ENCODE measurements at places on chromosomes 4 and X.

DNA sequence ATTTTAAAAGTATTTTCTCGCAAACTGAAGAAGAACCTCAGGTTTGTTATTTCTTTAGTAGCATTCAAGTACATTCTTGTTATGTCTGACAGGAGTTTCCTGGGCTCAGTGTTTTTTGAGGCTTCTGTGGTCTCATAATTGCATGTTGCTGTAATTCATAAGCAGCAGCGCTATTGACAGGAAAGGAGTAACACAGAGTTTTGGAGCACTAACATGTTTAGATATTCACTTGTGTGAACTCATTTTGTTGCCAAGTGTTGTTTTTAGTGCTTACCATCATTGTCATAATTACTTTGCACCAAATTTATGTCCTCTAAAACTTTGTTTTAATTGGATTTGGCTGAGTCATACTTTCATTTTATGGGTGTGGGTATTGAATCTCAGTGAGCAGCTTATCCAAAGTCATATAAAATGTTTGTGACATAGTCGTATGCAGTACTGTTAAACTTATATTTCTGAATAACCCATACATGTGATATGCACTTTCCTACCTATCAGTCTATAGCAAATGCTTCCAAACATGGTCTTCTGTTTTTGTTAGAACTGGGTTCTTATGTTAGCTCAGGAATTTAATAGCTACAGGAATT lies 358.7 kb upstream of the CTSO start:
- no peak for DNase-seq

- no peak for DNase-seq
These were observed 71.5 kb upstream of the DDX60 start for GRCh38 chr4:168390041-168390440.

GRCh38 chr4:48854982-48855381 lies 24.1 kb downstream of the OCIAD1 start:
- no peak for DNase-seq

DNA sequence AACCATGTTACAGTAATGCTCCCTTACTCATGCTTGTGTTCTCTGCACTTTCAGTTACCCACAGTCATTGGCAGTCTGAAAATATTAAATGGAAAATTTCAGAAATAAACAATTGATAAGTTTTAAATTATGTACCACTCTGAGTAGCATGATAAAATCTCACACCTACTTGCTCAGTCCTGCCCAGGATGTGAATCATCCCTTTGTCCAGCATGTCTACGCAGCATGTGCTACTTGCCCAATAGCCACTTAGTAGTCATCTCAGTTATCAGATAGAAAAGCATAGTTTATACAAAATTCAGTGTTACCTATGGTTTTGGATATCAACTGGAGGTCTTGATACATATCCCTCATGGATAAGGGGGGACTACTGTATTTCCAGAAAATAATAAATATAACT lies 577.1 kb downstream of the GALNTL6 start:
- no peak for DNase-seq

DNA sequence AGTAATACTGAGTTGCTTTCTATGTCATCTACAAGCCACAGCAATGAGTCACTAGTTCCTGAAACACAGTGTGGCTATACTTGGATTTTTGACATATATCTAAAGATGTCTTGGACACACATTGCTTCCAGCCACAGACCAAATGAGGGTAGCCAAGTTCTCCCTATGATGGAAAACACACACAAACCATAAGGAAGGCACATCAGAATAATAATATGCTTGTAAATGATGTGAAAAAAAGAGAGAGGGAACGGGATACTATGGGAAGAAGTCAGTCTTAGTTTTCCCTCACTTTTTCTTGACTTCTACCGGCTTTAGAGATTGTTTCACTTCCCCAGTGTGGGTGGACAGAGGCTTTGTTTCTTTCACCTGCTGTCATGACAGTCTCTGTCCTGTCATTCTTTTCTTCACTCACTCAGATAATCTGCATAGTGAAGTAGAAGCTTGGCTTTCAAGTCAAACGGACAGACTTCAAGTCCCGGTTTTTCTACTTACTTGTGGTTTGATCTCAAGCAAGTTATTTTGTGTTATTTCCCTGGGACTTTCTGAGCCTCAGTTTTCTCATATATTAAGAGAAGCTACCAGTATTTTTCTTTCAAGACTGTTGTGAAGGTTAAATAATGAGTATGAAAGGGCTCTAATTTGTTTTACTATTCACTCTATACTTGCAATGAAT lies 34.7 kb downstream of the P2RY10 start:
- DNase-seq: no peak

DNA sequence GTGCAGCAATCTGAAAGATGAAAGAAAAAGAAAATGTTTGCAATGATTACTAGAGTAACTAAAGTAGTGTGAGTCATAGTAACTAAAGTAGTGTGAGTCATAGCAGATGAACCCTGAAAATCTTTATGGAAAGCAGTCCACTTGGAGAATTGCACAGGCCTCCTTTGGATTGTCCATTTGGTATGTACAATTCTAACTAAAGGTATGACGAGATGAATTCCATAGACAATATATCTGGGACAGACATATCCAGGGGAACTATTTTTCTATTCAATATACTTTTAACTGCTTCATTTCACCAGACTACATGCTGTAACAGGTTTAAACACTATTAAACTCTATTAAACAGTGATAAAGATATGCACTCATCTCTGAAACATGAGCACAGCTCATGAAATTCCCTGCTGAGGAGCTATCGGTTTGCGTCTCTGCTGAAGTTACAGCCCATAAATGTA lies 798.7 kb downstream of the PCDH7 start:
- no peak for DNase-seq

DNA sequence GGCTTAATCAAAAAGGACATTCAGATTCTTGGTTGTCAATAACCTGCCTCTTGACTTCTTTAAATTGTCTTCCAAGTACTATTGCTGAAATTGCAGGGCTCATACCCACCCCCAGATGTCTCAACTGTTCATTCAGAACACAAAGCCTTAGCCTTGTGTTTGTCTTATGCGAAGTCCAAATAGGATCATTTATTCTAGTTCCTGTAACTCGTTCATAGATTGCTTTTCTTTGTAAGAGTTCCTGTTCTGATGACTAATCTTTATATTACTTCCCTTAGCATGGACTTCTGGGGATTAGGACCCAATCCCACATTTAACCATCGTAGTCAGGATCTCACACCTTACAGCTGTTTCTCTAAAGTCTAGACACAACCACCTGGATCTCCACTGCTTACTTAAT lies 226.0 kb downstream of the VEGFC start:
- no peak for DNase-seq

GRCh38 chr4:74598611-74599325 lies 153.8 kb downstream of the AREG start:
- no peak for DNase-seq

- DNase-seq: no peak
These were observed 81.7 kb downstream of the CBR4 start for GRCh38 chr4:168928346-168928745.

DNA sequence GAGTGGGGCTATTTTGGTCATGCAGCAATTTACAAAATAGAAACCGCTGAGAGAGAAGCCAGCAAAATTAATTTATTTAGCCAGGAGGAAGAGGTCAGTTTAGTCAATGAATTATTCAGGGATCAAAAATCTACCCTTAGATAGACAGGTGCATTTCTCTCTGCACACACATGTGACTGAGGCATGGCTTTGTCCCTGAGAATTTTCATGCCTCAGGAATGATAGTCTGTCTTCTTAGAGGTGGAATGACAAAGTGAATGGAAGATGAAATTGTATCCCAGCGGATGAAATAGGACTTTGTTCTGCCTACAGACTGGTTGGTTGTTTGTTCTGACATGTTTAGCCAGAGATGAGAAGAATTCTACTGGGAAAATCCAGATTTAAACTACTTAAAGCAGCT lies 46.0 kb downstream of the ANKRD50 start:
- no peak for DNase-seq

GRCh38 chr4:137394018-137394417 lies 138.3 kb downstream of the PCDH18 start:
- no peak for DNase-seq

GRCh38 chr4:77432717-77433417 lies 172.8 kb upstream of the CXCL13 start:
- DNase-seq: no peak

DNA sequence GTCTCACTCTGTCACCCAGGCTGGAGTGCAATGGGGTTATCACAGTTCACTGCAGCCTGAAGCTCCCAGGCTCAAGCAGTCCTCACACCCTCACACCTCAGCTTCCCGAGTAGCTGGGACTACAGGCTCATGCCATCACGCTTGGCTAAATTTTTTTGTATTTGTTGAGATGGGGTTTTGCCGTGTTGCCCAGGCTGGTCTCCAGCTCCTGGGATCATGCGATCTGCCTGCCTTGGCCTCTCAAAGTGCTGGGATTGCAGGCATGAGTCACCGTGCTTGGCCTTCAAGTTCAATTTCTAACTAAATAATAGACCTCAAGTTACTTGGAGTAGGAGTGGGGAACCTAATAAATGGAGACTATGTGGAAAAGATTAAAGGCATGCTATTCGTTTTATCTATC lies 48.9 kb downstream of the MND1 start:
- peak; percentile 31 for DNase-seq

GRCh38 chr4:10015140-10015753 lies 6.0 kb downstream of the SLC2A9 start:
- no peak for DNase-seq

DNA sequence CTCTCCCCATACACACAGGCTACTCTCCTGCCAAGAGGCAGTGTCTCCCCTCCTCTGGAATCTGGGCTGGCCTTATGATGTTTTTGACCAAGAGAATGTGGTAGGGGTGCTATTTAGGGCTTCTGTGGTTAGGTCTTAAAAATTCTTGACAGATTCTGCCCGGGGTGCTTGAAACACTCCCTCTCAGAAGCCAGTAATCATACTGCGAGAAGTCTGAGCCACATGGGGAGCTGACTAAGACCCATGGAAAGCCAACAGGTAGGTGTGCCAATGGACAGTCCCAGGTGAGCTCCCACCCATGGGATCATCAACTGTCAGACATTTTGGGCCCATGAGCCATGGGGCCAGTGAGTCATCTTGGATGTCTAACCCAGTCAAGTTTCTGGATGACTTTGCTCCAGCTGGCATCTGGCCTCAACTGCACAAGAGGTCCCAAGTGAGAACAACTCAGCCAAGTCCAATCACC lies 315.7 kb downstream of the FBXW7 start:
- no peak for DNase-seq

DNA sequence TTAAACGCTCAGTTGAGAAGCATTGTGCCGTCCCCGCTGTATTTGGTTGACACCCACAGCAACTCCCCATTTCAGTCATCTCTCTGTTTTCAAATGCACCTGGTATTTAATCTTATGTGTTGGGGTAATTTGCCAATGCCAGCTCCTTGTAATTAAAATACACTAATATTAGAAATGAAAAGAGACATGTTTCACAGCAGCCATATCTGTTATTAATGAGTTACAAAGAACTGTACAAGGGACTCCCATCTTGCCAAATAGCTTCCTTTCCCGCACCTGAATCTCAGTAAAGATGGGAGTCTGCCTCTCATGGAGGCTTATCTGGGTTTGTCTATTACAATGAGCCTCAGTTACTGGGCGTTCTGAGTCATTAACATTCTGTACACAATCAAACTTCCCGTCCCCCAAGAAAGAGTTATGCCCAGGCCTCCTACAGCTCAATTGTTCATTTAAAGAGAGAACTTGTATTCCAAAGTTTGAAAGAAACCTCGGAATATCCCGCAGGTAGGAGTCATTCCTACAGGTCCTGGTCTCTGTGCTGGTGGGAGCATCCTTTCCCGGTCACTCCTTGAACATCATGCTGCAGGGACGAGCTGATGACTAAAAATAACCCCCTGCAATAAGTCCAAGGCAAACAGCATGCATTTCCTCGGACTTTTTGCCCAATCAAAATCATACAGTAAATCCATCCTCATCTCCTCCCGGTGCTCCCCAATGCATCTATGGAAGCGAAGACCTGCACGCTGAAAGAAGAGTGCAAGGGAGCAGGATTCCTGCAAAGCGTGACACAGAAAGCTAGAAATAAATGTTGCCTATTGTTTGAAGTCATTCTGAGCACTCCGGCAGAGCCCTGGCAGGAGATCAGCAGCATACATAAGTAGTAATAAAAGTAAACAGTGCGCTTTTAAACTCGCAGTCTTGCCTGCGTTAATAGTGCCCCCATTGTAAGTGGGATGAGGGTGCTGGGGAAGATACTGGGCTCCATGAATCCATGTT lies 926 bp downstream of the NDP start:
- no peak for DNase-seq

DNA sequence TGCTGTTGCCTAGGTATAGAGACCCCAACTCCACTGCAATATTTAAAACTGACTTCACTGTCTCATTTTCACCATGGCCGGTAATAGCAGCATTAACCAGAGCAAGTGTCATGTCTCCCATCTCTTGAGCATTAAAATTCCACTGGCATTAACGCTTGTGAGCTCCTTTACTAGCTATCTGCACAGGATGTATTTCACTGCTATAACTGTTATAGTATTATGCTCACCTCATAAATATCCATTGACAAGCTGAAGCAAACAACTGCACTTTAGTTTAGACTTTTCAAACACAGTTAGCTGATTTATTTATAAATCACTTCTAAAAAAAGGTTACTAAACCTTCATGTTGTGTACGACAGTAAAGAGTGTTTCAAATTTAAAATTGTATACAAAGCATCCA lies 157.8 kb downstream of the ANTXR2 start:
- no peak for DNase-seq

- DNase-seq: no peak
These were observed 300.0 kb upstream of the PUDP start for GRCh38 chrX:7447801-7448499.
